ENCODE measurements at places on chromosomes 7 and 10. TPM values are rescaled to one million over a fixed set of nuclear protein-coding genes. Genes with fewer than 3 reads are reported as not detected.

DNAH11 gene
- 0.58 TPM for polyA plus RNA-seq

COL17A1 gene
- 0.58 TPM for polyA plus RNA-seq

SLC26A3 gene
- polyA plus RNA-seq, result 0.32 TPM

FAM131B gene
- polyA plus RNA-seq, result 0.19 TPM

KLF14 gene
- polyA plus RNA-seq, result 0.13 TPM

SNX10 gene
- polyA plus RNA-seq, result 30.1 TPM

ST8SIA6 gene
- polyA plus RNA-seq, result 0.22 TPM

LIPF gene
- not detected for polyA plus RNA-seq

CHAT gene
- not detected for polyA plus RNA-seq

DNA sequence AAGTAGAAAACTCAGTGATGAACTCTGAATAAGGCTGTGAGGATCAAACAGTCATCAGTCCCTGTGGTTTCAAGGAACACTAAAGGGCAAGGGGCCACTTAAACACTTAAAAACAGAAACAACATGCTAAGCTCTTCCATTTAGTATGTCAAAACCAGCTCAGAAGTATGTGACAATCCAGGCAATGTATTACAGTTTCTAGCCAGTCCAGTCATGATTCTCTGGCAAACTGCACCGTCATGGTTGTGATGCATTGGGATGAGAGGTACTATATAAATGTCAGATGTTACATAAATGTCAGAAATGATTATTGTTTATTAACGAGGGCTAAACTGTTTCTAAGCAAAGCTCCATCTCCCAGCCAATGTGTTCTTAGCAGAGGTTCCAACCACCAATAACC lies 4.7 kb upstream of the CREB5 start:
- no peak for DNase-seq

DNA sequence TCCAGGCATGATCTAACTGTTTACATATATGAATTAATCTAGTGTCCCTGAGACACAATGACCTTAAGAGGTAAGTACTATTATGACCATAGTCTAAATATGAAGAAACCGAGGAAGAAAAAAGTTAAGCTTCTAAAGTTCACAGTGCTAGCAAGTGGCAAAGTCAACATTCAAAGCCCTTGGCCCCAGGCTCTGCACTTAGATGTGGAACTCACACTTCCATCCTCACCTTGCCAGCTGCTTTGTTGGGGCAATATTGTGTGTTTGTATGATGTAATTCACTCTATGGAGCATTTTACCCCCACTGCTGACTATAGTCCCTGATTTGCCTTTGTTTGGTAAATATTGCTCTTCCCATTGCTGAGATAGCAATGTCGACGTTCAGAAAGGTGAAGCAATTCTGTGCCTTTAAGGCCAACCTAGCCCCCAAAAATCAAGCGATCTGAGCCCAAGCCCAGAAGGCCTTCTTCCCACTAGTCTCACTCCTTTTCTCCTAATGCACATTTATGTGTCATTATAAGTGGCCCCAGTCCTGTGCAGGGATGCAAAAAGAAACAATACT lies 487.6 kb upstream of the ZMIZ1 start:
- no peak for DNase-seq

- DNase-seq, result peak; percentile 23
These were observed 118.5 kb upstream of the TMEM106B start for GRCh38 chr7:12092499-12093130.

GRCh38 chr10:60943316-60944057 lies 498 bp downstream of the RHOBTB1 start:
- peak; percentile 95 for DNase-seq

- no peak for DNase-seq
These were observed 109.5 kb upstream of the CARD11 start for GRCh38 chr7:3153118-3153517.

DNA sequence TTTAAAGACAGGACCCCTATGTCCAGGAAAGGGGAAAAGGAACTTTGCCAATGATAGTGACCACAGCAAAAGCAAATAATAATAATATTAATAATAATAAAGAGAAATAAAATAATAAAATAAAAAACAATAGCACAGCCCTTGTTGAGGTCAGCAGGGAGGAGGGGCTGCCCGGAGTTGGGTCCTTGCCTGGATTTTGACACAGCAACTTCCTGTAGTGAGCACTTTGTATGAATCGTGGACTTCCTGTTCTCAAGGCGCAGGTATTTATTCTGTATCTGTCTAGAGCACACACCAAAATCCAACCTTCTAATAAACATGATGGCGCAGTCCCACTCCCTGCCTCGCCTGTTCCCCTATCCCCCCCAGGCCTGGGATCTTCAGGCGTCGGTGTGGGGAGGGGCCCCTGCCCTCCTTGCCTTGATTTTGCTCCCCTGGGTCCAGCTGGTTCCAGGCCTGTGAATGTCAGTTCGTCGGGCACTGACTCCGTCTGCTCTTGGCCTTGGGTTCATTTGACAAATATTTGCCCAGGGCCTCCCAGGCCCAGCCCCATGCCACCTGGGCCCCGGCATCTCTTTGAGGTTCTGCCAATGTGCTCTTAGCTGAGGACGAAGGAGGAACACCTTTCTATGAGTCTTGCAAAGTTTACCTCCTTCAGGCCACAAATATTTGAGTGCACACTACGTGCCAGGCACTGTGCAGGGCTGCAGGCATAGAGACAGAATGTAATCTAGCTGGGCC lies 13.9 kb downstream of the TRIM8 start:
- no peak for DNase-seq

- DNase-seq, result no peak
These were observed 57.0 kb downstream of the SEC61G start for GRCh38 chr7:54701982-54702381.

GRCh38 chr7:56256108-56256507 lies 139.9 kb upstream of the NUPR2 start:
- DNase-seq, result no peak

DNA sequence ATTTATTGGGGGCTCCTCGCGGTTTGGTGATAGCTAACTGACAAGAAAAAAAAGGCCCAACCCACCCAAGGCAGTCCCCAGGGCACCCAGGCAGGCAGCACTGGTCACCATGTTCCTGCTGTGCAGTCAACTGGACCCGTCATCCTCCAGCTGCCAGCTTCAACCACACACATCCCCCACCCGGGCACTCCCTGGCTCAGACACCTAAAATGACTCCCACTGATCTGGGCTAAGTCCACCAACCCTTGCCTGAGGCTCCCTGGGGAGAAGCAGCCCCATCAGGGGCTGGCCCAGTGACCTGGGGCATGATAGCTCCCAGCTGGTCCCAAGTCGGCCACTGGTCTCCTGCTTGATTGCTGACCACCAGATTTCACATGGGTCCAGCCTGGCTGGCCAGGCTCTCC lies 161.8 kb downstream of the NRF1 start:
- peak; percentile 57 for DNase-seq

DNA sequence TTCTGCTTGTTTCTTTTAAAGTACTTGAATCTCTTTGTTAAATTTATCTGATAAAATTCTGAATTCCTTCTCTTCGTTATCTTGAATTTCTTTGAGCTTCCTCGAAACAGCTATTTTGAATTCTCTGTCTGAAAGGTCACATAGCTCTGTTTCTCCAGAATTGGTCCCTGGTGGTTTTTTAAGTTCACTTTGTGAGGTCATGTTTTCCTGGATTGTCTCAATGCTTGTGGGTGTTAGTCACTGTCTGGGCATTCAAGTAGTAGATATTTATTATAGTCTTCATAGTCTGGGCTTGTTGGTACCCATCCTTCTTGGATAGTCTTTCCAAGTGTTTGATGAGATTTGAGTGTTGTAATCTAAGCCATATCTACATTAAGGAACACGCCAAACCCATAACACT lies 1060.6 kb downstream of the LRMDA start:
- no peak for DNase-seq

GRCh38 chr10:51911723-51912122 lies 212.3 kb upstream of the CSTF2T start:
- DNase-seq, result no peak

- no peak for DNase-seq
These were observed 194.4 kb downstream of the RELN start for GRCh38 chr7:103795107-103795506.

DNA sequence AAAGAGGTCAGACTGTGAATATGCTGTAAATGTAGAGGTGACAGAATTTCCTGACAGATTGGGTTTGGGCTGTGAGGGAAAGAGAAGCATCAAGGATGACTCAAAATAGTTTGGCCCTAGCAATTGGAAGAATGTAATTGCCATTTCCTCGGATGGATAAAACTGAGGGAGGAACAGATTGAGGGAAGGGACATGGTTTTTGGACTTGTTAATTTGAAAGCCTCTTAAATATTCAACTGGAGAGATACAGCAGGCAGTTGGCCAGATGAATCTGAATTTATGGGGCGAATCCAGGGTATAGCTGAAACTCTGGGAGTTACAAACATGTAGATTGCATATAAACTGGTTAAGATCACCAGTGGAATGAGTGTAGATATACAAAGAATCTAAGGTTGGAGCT lies 3.4 kb downstream of the VPS50 start:
- no peak for DNase-seq

DNA sequence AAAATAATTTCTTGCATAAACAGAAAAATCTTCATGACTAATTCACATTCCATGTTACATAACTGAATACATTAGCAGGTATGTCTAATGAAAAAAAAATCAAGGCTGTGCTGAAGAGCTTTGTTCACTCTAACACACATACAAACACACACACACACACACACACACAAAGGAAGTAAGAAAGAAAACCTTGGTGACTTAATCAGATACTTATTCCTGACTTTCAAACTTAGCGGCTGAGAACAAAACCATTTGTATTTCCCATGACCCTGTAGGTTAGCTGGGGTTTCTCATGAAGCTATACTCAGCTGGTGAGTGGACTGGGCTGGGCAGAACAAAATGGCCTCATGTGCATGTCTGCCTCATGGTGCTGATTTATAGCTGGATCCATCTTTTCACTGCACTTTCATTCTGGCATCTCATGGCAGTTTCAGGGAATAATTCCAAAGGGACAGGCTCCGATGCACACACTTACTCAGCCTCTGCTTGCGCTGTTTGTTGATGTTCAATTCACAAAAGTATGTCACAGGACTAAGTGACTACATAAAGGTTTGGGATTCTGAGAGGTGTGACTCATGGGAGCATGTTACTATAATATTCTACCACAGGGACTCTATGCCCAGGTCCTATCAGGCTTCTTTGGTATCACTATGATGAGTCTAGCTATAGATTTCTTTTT lies 161.2 kb downstream of the PCLO start:
- no peak for DNase-seq

- no peak for DNase-seq
These were observed 30.0 kb upstream of the MSRB2 start for GRCh38 chr10:23065181-23065948.

DNA sequence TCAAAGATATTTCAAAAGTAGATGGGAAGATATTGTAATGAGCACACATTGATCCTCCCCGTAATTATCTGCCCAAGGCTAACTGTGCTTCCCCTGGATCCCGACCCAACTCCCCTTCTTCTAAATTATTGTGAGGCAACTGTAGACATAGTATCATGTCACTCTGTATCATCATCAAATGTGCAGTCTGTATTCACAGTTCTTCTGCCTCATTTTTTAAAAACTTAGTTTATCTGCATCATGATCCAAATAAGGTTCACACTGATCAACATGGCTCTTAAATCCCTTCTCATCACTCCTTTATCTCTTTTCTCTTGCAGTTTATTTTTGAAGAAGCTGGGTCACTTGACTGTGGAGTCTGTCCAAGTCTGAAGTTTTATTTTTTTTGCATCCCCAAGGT lies 27.5 kb downstream of the CDCA7L start:
- no peak for DNase-seq

GRCh38 chr7:77415823-77416620 lies at the start of gene GSAP:
TSS of gene GSAP (minus strand) at chr7:77416349. CDS start at chr7:77416321, 28 bp downstream.
- DNase-seq, result peak; percentile 67

- DNase-seq, result no peak
These were observed 109.9 kb upstream of the EFCAB10 start for GRCh38 chr7:105691082-105691679.

GRCh38 chr7:139767561-139767982 lies 10.2 kb downstream of the HIPK2 start:
- DNase-seq, result no peak

DNA sequence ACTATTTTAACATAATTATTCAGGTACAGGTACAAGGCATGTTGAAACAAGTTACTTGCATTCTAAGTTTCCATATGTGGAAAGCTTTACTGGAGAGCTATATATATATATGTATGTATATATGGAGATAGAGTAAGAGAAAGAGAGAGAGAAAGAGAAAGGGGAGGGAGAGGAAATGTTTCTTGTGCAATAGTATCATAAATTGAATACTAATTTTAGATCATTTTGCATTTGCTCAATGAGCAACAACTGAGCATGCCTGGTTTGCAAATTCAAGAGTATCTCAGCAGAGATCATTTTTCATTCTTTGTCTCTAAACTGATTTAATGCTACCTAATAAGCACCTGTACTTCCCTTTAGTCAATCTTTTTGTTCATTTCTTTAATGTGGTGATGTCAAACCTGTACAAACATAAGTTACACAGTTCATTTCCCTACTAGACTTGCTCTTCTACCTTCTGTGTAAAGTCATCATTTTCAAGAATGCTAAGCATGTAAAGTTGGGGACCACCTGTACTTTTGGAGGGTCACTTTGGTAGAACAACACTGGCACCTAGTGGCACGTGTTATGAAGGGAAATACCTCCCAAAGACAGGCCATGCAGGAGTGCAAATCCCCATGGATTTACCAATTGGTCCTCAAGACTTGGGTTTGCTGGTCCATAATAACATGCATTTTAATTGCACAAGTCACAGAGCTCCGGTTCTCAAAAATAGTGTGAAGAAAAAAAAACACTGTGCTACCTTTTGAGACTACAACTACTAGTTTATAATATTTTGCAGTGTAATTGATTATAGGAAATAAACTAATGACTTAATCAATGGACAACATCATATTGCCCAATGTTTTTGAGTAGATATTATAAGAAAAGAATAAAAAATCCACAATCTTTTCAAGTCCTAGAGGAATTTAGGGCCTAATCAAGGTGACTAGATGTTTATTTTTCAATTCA lies 431.2 kb upstream of the IGFBP3 start:
- DNase-seq, result peak; percentile 90

DNA sequence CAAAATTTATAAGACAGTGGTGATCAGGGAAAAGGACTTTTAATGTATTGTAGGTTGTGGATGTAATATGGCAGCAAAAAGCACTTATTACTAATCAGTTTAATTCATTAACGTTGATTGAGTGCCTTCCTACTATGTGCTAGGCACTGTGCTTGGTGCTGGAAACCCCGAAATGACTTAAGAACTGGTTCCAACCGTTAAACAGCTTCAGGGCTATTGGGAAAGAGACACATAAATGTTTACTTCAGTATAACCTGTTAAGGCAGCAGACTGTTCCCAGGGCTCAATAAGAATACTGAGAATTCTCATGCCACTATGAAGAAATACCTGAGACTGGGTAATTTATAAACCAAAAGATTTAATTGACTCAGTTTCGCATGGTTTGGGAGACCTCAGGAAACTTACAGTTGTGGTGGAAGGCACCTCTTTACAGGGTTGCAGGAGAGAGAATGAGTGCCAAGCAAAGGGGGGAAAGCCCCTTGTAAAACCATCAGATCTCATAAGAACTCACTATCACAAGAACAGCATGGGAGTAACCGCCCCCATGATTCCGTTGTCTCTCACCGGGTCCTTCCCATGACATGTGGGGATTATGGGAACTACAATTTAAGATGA lies 1.1 kb upstream of the SLC25A13 start:
- DNase-seq, result no peak

GRCh38 chr10:42767906-42768305 lies 14.7 kb upstream of the BMS1 start:
- DNase-seq, result no peak

All from kidney (tissue), 22 donors.